ENCODE measurements at places on chromosomes 4 and X.

- DNase-seq, result no peak
These were observed 74.6 kb downstream of the RAPGEF2 start for GRCh38 chr4:159177265-159178150.

- no peak for DNase-seq
These were observed 51.6 kb downstream of the GLRB start for GRCh38 chr4:157127571-157127970.

GRCh38 chrX:11641349-11642065 lies 24.2 kb downstream of the ARHGAP6 start:
- DNase-seq, result no peak

DNA sequence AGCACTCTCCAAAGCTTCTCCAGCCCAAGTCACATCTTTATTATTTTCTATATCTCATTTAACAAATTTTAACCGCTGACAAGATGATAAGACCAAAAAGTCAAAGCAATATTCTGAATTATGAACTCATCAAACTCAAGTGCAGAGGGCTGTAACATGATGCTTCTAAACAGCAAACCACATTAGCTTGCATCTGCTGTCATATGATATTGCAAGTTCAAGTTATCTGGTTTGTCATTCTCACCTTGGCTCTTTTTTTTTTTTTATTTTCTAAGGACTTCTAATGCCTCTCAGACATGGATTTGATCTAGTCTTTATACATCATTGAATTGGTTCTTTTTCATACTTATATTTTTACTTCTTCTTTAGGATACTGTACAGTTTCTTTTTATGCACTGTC lies 93.4 kb downstream of the SLC10A7 start:
- no peak for DNase-seq

DNA sequence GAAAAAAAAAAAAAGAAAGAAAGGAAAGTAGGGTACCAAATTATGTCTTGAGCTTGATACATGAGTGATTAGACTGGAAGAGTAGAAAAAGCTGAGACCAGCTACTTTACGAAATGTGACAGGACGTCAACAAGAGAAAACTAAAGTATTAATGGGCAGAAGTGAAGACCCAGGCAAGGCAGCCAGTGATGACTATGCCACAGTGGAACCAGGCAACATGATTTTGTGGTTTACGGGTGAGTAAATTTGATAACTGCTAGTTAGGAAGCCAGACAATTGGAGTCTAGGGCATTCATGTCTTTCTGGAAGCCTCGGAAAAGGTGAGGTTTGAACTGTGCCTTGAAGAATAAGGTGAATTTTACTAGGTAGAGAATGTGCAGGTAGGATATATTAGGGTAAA lies 326.4 kb downstream of the TENM3 start:
- DNase-seq, result no peak

DNA sequence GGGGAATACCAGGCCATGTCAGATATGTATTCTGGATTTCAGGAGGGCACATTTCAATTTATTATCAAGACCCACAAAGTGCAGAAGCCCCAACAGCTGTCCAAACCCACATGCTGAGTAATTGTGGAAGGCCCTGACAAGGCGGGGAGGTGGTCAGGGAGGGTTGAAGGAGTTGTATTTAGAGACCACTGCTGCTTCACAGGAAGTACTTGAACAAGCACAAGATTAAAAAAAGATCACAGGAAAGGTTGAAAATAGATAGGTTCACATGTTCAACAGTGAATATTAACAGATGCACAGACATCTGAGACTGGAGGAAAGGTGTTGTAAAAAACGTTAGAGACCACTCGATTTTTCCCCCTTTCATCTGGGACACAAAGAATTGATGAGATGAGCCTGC lies 17.9 kb downstream of the ATP8A1 start:
- DNase-seq, result no peak

- DNase-seq, result no peak
These were observed 67.4 kb downstream of the METTL14 start for GRCh38 chr4:118752551-118752950.

GRCh38 chr4:19194672-19195071 lies 1057.0 kb upstream of the SLIT2 start:
- no peak for DNase-seq

- DNase-seq, result no peak
These were observed 112.4 kb upstream of the SPRY1 start for GRCh38 chr4:123284168-123284567.

- no peak for DNase-seq
These were observed 125.5 kb upstream of the KLF3 start for GRCh38 chr4:38538517-38538916.

GRCh38 chr4:25937801-25938200 lies 23.8 kb downstream of the SMIM20 start:
- DNase-seq, result no peak
